ENCODE measurements at places on chromosomes 3 and 15. TPM values are rescaled to one million over a fixed set of nuclear protein-coding genes. Genes with fewer than 3 reads are reported as not detected.

- H3K36me3 ChIP-seq, result no peaks in the 10 kb centered on the region
- DNase-seq, result no peak
- no peak overlapping the region for H3K4me3 ChIP-seq
- H3K27ac ChIP-seq, result no peak overlapping the region
- no peaks in the 10 kb centered on the region for H3K4me1 ChIP-seq
These were observed 103.2 kb upstream of the TJP1 start for GRCh38 chr15:29925227-29926082.

- peak overlapping the region; percentile 41 for H3K27ac ChIP-seq
- H3K27me3 ChIP-seq, result no peaks in the 10 kb centered on the region
- DNase-seq, result no peak
- H3K4me1 ChIP-seq, result peaks cover 43% of the 10 kb centered on the region
- no peak overlapping the region for H3K4me3 ChIP-seq
- H3K36me3 ChIP-seq, result peaks cover 38% of the 10 kb centered on the region
These were observed 5.0 kb downstream of the TOMM70 start for GRCh38 chr3:100395679-100396431.

DNA sequence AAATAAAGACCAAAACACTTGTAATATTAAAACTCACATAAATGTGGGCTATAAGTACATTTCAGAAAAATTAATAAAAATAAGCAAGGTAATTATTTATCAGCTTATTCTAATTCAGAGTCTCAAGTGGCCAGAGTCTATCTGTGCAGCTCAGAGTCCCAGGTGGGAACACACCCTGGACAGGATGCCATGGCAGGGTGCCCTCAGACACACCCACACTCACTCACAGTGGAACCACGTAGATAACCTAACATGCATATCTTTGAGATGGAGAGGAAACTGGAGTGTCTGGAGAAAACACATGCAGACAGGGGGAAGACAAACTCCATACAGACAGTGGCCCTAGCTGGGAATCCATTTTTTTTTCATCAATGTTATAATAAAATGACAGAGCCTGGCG lies 37.2 kb downstream of the FSIP1 start:
- peaks cover 3% of the 10 kb centered on the region for H3K4me1 ChIP-seq
- no peak overlapping the region for H3K4me3 ChIP-seq
- H3K36me3 ChIP-seq, result no peaks in the 10 kb centered on the region

GRCh38 chr15:60343221-60343970 lies 54.4 kb downstream of the ANXA2 start:
- no peaks in the 10 kb centered on the region for H3K27me3 ChIP-seq
- no peak for DNase-seq
- peaks cover 24% of the 10 kb centered on the region for H3K36me3 ChIP-seq
- H3K4me3 ChIP-seq, result no peak overlapping the region

Gene SLITRK3
- total RNA-seq, result not detected

All from activated CD8-positive, alpha-beta memory T cell treated with anti-CD3 and anti-CD28 coated beads, Interleukin-2, amount 10 ng/mL, durations not matched to agents 7 days and 5 days (primary cell).